COLO829 (cell line): ENCODE measurements at places on chromosomes 13 and 19.

- no peak for DNase-seq
These were observed 42.8 kb upstream of the RFXAP start for GRCh38 chr13:36776175-36776574.

- no peak for DNase-seq
These were observed 20.7 kb upstream of the ZNF507 start for GRCh38 chr19:32324631-32325285.

DNA sequence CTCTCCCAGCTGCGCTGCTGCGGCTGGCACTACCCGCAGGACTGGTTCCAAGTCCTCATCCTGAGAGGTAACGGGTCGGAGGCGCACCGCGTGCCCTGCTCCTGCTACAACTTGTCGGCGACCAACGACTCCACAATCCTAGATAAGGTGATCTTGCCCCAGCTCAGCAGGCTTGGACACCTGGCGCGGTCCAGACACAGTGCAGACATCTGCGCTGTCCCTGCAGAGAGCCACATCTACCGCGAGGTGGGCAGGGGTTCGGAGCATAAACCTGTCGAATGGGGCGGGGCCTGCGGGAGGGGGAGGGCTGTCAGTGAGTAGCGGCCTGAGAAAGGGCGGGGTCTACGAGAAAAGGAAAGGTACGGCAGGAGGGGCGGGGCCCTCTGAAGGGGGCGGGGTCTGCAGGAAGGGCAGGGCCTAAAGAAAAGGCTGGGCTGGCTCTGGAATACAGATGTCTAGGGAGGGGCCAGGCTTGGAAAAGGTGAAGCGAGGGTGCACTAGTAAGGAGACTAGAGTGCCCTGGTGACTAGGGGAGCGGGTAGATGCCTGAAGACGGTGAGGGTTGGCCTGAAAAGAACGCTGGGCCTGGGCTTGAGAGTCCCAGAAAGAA, 3.6 kb downstream of the CD37 start:
- DNase-seq, result peak; percentile 60

- peak; percentile 20 for DNase-seq
These were observed 618.0 kb upstream of the ARGLU1 start for GRCh38 chr13:107185889-107186288.

DNA sequence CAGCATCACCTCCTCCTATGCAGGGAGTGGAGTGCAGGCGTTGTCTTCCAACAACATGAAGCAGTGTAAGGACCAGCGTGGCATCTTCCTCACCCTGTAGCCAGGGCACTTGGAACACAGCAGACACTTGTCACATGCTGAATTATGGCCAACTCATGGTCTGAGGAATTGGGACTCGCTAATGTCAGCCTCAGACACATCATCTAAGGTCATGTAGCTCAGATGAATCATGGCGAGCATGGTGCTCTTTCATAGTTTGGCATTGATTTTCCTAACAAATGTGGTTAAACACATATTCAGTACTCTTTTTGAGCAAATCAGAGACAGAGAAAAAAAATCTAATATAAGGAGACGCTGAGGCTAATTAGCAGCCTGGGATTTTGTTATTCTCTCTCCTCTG, 99.6 kb upstream of the SGCG start:
- no peak for DNase-seq

DNA sequence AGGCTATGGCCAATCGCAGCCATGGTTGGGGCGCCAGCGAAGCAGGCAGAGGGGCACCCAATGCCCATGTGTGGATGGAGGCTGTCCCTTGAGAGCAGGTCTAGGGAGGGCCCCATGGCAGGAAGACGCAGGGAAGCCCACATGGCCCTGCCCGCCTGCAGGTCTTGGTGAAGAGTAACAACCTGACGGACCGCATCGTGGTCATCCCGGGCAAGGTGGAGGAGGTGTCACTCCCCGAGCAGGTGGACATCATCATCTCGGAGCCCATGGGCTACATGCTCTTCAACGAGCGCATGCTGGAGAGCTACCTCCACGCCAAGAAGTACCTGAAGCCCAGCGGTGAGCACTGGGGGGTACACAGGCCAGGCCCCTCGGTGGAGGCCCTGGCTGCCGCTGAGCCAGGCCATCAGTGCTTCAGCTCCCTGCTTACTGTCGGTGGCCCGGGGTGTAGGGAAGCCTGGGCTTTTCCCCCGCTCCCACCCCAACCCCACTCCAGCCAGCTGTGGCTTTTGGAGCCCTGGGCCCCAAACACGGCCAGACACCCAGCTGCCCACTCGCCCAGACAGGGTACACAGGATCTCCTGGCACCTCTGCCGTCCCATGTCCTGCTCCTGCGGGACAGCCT, 14.6 kb downstream of the YIPF2 start:
- DNase-seq, result no peak

- DNase-seq, result no peak
These were observed 57.2 kb upstream of the SERPINE3 start for GRCh38 chr13:51282322-51282721.

DNA sequence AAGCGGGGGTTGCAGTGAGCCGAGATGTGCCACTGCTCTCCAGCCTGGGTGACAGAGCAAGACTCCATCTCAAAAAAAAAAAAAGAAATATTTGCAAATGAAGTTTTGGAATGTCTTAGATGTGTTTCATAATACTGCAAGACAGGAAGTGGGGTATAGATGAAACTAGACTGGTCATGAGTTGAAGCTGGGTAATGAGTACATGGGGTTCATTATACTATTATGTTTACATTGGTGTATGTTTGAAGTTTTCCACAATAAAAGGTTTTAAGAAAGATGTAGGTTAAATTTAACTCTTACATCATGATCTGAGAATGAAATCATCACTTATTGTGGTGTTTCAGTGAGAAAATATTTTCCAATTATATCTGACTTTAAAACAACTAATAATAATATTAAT, 19.0 kb downstream of the FNDC3A start:
- no peak for DNase-seq

- peak; percentile 39 for DNase-seq
These were observed 437.5 kb downstream of the FGF9 start for GRCh38 chr13:22108283-22108942.

- DNase-seq, result no peak
These were observed 2.2 kb downstream of the RGCC start for GRCh38 chr13:41459432-41460073.

DNA sequence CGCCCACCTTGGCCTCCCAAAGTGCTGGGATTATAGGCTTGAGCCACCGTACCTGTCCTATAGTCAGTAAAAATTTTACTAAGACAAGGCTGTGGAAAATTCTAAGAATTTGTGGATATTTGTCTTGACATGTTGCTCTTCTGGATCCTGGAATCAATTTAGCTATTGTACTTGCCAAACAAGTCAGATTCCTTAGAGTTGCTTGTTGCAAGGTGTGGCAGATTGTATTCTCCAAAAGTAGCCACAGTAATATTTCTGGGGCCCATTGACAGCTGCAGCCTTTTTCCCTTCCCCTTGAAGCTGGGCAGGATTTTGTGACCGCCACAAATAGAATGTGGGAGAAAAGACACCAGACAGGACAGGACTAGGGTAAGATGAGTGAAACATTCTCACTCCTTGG, 98.8 kb upstream of the TMTC4 start:
- DNase-seq, result no peak

DNA sequence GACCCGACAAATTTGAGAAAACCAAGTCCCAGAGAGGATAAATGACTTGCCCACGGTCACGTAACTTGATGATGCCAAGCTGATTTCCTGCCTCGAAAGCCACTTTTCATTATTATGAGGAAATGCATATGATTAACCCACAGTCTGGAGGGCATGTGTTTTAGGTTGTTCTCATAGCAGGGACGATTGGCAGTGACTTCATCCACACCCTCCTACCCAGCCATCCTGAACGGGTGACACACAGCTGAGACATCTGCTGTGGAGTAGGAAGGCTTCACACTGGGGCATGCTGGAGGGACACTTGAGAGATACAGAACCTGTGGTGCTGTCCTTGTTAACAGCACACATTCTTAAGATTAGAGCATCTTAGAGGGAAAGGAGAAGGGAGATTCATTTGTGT, 65.4 kb upstream of the WDFY2 start:
- DNase-seq, result no peak
